Activated CD4-positive, alpha-beta memory T cell treated with anti-CD3 and anti-CD28 coated beads, Interleukin-2, amount 10 ng/mL, durations not matched to agents 7 days and 5 days (primary cell): ENCODE measurements at places on chromosomes 5 and 9. TPM values are rescaled to one million over a fixed set of nuclear protein-coding genes. Genes with fewer than 3 reads are reported as not detected.

RABEPK gene
- total RNA-seq = 11.8 TPM

SEC24A gene
- 29.3 TPM for total RNA-seq

FOXD4L5 gene
- total RNA-seq = 0.20 TPM

LCN15 gene
- not detected for total RNA-seq

PCDHB14 gene
- total RNA-seq = not detected

PARP8 gene
- 91.7 TPM for total RNA-seq

HARS1 gene
- 66.0 TPM for total RNA-seq

NIM1K gene
- 0.83 TPM for total RNA-seq
